ENCODE measurements at places on chromosomes 1 and 21.

DNA sequence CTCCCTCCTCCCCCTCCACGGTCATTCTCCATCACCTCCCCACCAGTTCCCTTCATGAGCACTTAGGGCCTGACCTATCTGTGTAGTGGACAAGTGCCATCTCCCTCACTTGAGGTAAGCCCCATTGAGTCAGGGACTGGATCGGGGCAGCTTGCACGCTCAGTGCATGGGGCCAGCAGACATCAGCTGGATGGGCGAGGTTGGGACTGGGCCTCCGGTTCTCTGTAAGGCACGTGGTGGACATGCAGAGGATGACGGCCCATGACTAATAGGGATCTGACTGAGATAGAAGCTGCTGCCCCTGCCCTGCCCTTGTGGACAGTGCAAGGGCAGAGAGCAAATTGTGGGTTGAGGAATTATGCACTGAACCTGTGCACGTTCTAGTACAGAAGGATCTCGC lies 120.4 kb upstream of the C1orf174 start:
- DNase-seq, result no peak

DNA sequence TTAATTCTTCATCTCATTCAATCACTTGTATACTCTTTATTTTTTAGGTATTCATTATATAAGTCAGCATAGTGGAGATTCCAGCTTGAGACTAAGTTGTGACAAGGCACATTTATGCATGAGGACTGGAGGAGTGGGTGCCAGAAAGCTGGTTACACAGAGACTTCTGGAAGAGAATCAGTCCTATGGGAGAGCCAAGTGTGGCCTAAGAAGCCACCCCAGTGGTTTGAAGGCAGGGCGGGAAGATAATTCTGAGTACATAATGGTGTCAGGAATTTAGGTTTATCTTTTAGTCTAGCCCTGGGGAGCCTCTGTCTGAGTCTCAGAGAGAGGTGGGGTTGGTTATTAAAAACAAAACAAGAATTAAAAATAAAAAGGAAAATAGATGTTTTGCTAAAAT lies 83.0 kb downstream of the SPAG17 start:
- DNase-seq, result no peak

- no peak for DNase-seq
Observed at GRCh38 chr1:155944444-155944799, 3.0 kb downstream of the RXFP4 start.

DNA sequence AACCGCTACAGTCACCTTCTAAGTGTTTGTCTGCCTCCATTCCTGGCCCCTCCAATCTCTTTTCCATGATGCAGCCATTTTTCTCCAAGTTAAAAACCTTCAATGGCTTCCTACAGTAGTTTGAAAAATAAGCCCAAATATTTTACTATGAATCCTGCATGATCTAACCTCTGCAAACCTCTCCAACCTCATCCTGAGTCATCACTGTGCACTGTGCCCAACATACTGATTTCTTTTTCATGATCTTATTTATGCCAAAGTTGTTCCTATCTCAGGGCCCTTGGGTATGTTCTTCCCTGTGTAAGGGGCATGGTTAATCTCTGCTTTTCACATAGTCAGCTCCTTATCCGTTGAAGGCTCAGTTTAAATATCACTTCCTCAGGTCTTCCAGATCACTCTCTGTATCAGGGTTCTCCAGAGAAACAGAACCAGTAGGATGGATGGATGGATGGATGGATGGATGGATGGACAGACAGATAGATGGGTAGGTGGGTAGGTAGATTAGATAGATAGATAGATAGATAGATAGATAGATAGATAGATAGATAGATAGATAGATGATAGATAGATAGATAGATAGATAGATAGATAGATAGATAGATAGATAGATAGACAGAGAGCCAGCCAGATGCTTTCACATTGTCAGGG lies 18.1 kb upstream of the PTPN14 start:
- no peak for DNase-seq

GRCh38 chr1:195733826-195734225 lies 874.4 kb downstream of the KCNT2 start:
- DNase-seq, result no peak

DNA sequence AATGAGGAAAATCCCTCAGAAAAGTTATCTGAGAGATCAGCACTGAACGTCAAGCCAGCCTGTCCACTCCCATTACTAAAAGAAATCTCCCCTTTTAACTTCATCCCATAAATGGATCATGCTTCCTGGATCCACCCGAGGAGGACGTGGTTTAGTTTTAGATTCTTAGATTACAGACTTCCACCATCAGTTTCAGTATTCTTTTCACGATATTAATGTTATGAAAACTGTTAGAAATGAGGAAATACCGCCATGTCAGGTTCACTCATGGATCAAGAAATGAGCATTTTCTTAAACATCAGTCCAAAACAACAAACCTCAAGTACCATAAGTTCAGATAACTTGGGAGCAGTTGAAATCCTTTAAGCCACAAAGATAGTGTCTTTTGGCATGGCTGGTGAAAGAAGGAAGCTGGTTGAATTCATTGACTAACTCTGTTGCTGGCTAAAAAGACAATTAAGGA lies 49.8 kb downstream of the NFIA start:
- DNase-seq, result no peak

GRCh38 chr1:18340158-18340764 lies 140.5 kb upstream of the KLHDC7A start:
- DNase-seq, result no peak

- DNase-seq, result no peak
Observed at GRCh38 chr1:114854693-114855320, at the start of gene SYCP1. Gene SYCP1 (plus strand): TSS chr1:114854863. CDS start chr1:114855465, 602 bp downstream.

DNA sequence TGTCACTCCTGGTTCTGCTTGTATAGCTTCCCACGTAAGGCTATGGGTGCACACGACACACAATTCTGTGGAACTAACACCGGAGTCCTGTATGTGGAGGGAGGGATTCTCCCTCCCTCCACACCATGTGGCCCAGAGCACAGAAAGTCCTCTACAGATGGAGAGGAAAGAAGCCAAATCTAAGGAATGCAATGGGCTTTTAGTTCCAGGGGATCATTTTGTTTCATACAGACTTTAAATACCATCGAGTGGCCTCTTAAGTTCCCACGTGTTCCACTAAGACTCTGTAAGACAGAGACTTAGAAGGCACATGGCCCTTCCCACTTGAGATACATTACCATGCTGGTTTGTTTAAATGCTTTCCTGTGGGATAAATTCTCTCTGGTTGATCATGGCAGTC lies 156.0 kb downstream of the TGFB2 start:
- DNase-seq, result no peak
